GM12891 (cell line): ENCODE measurements at places on chromosomes 1 and 21.

DNA sequence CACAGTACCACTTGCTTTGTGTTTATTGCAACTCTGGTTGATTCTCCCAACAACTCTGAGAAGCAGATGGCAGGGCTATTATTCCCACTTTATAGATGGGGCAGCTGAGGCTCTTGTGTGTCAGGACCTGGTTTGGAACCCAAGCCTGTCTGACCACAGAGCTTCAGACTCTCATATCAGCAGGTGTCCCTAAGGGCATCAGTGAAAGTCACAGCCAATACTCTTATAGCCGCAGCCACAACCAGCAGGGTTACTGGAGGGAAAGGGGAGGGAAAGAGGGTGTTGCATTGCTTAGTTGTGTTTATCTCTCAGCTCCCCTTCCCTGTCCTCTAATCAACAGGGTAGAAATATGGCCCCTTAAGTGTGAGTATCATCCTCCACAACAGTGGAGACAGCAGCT is 304.0 kb downstream of the RRAGC start:
- DNase-seq = no peak

DNA sequence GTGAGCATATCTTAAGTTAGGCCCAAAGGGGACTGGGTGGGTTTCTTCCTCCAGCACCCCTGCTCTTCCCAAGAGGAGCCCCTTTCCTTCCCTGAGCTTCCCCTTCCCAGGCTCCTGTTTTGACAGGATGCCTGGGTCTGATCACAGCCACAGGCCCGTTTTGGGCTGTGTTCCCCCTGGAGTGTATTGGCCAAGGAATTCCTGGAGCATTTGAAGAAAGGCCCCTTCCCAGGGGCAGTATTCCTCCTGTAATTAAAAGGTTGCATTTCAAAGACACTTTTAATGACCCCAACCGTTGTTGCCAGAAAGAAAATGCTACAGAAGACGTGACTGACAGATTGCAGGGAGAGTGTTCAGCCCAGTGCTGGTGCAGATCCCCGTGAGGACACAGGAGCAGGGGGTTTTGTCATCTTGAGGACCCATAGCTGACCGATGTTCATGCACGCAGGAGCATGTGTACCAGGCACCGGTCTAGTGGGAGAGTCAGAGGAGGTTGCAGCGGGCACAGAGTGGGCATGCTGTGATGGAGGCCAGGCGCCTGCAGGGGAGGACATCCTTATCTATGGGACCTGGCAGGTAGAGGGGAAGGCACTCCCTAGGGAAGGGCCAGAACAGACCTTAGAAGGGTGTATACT is 19.3 kb upstream of the LBR start:
- no peak for DNase-seq

- DNase-seq = no peak
These were observed 45.7 kb downstream of the GALNT2 start for GRCh38 chr1:230112782-230113181.

- peak; percentile 63 for DNase-seq
These were observed 1.7 kb downstream of the COL8A2 start for GRCh38 chr1:36123356-36123755.

- DNase-seq = no peak
These were observed 96.7 kb downstream of the GABPA start for GRCh38 chr21:25831300-25831960.

DNA sequence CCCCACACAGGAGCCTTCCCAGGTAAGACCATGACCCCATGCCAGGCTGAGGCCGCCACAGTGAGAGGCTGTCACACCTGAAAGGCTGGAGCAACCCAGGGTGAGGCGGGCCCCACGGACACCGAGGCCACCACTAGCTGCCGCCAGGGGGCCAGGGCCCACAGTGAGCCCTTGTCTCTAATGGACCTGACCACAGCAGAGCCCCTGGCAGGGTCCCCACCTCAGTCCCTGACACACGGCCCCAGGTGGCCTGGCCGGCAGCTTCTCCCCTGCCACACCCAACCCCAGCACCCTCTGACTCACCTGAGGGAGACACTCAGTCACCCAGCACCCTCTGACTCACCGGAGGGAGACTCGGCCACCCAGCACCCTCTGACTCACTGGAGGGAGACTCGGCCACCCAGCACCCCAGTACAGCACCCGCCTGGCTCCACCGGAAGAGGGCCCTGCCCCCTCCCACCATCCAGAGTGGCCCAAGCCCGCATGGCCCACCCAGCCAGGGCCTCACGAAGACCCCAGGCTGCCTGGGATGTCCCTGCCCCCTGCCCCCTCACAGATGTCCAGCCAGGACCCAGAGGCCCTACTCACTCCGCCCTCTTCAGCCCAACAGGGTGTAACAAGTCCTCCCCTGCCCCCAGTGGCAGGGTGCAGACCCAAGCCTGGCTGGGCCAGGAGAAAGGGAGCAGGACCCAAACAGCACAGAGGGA is 4.4 kb downstream of the DVL1 start:
- DNase-seq = no peak

DNA sequence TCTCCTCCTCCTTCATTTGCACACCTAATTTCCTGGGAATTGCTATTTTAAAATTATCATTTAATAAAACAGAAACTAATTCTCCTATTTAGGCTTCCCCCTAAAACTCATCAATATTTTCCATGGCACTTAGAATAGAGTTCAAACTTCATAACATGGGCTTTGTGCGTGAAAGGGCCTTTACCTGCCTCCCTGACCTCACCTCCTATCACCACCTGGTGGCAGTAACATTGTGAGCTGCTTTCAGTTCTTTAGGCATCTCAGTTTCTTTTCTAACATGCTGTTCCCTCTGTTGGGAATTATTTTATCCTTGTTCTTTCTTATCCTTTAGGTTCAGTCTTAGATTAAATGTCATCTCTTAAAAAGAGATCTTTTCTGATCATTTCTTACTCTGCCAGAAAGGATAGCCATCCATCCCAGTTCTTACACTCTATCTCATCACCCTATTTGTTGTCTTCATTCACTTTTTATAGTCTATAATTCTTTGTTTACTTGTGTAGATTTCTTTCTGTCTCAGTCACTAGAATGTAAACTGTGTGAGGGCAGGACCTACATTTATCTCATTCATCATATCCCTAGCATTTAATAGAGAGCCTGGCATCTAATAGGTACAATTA is 133.8 kb upstream of the KIAA1614 start:
- DNase-seq = no peak

DNA sequence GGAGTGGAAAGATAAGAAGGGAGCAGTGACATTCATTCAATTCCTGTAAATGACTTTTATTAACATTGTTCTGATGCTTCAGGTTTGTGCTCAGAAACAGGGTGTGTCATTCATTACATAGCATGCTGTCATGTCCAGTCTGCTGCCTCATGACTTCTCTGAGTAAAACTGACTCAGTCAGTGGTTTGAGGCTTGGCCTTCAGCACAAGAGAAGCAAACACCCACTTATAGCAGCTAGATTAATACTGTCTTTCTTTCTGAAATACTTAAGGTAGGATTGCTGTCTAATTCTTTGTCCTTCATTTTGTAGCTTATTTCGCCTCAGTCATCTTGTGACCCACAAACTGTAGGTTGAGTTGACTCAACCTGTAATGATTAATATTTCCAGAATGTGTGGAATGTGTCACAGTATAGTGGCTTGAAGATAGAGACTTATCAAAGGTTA is 32.9 kb downstream of the RASAL2 start:
- no peak for DNase-seq

DNA sequence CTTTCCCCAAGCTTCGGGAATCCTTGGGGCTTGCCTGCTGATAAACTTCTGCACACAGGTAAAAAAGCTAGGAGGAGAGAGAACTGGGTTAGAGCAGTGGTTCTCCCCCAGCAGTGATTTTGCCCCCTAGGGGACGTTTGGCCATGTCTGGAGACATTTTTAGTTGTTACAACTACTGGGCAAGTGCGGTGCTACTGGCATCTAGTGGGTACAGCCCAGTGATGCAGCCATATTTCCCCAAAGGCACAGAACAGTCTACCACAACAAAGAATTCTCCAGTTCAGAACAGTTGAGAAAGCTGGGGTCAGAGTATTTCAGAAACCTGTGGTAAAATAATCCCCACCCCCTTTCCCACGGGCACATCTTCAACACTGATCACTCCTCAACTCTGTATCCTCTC is 41.3 kb downstream of the LRRC71 start:
- no peak for DNase-seq

DNA sequence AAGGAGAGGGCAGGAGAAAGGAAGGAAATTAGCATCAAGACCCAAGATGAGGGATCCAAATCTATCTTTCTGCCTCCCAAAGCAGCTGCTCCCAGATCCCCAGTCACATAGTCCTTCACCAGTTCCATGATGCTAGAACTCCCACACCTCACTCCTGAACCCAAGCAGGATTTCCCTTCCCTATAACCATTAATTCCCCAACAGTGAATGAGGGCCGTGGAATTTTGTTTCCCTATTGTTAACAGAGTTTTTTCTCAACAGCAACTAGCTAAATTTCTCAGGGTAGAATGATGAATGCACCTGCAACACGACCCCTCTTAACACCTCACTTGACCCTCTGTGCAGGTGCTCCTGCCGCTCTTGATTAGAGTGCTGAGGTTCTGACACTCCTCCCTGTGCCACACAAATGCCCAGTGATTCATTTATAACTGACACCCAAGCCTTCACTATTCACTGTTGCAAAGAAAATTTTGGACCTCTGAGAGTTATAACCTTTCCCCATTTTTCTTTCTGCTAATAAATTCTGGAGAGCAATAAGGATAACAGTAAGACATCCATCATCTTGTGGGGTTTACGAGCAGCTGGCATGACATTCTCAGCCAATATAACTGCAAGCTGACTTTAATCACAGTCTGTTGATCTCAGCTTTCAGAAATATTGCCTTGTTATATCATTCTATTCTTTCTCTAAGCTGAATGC is 25.4 kb upstream of the NPL start:
- DNase-seq = no peak

GRCh38 chr1:97562081-97562480 is 358.8 kb downstream of the DPYD start:
- no peak for DNase-seq

DNA sequence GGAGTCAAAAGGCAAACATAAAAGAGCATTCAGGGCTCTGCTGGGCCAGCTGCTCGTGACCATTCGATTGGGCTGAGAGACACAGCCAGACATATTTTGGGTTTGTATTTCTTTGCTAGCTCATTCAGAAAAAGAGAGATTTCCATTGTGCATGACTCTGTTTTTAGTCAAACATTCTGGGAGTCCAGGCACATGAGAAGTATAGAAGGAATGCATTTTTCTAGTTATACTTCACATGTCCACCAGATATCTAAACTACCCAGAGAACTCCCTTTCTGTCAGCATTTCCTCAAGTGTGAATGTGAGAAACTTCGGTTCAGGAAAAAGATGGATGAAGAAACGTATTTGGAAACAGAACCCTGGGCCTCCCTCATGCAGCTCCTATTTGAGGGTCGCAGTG is 6.3 kb upstream of the KCNE1 start:
- no peak for DNase-seq

- DNase-seq = no peak
These were observed 55.0 kb downstream of the PLPPR5 start for GRCh38 chr1:98949621-98950020.

DNA sequence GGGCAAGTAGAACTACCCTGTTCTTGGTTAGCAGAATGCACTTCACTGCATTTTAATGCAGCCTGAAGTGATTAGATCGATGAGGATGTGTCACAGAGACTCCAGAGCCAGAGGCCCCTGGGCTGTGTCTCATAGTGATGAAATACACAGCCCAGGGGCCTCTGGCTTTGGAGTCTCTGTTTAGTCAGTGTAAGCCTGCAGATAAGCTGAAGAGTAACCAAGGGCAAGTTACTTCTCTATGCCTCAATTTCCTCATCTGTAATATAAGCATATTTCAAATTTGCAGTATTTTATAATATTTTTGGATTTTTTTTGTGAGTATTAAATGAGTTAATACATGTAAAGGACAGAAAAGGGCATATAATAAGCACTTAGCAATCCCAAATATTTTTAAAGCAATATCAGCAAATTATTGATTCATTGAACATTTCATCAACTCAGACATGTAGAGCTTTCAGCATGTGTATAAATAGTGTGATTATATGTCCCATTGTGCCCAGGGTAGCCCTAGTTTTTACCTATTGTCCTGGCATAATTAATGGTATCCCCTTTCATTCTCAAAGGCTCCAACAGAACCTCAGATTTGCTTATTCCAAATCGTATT is 23.6 kb upstream of the APOBEC4 start:
- no peak for DNase-seq

GRCh38 chr1:181104790-181105133 is 16.3 kb downstream of the IER5 start:
- DNase-seq = no peak

DNA sequence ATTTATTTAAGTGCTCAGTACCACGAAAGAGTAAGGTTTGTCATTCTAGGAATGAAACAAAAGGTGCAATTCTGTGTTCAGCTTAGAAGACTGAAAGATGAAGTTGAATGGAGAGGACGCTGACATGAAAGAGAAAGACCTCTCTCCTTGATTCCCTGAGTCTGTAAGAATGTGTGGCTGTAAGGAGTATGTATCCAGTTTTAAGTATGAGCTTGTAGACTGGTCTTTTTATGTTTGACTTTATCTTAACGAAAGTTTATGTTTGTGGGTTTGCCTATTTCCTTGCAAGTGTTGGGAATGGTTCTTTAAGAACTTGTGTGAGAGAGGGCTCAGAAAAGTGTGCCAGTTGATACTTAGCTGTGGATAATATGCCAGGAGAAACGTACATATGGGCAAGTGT is 1.4 kb downstream of the CHD1L start:
- DNase-seq = no peak
